Neural progenitor cell (in vitro differentiated cells): ENCODE measurements at places on chromosomes 2 and 18. TPM values are rescaled to one million over a fixed set of nuclear protein-coding genes. Genes with fewer than 3 reads are reported as not detected.

GRCh38 chr18:70256184-70256583 lies 32.7 kb upstream of the SOCS6 start:
- no peak overlapping the region for H3K27ac ChIP-seq
- H3K36me3 ChIP-seq, result no peaks in the 10 kb centered on the region
- no peaks in the 10 kb centered on the region for H3K4me1 ChIP-seq
- DNase-seq, result no peak

- H3K4me1 ChIP-seq, result peaks cover 15% of the 10 kb centered on the region
- H3K36me3 ChIP-seq, result peaks cover 5% of the 10 kb centered on the region
- no peak overlapping the region for H3K27ac ChIP-seq
- H3K27me3 ChIP-seq, result peaks cover 18% of the 10 kb centered on the region
- H3K4me3 ChIP-seq, result peak overlapping the region; percentile 63
- no peak for DNase-seq
These were observed 16.9 kb downstream of the C2orf74 start for GRCh38 chr2:61178603-61179545.

KCNS3 gene
- 10.0 and 15.0 TPM in 2 replicates for total RNA-seq

DNA sequence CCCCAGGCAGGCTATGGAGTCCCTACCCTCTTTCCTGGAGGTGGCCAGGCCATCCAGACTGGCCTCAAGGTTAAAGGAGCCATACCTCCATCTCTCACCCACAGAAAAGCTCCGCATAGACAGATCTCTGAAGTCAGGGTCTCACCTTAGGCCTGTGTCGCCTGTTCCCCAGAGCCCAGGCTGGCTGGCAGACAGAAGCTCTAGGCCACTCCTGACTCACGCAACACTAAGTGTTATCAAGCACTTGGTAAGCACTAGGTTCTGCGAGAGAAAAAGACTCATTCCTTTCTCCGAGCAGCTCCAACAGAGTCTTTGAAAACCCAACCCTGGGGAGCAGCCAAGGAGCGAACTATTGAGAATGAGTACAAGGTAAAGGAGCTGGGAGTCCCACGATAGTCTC lies 6.1 kb downstream of the SMAD7 start:
- H3K4me3 ChIP-seq, result no peak overlapping the region
- peaks cover 36% of the 10 kb centered on the region for H3K27me3 ChIP-seq
- DNase-seq, result no peak
- peaks cover 41% of the 10 kb centered on the region for H3K4me1 ChIP-seq
- no peak overlapping the region for H3K27ac ChIP-seq

DNA sequence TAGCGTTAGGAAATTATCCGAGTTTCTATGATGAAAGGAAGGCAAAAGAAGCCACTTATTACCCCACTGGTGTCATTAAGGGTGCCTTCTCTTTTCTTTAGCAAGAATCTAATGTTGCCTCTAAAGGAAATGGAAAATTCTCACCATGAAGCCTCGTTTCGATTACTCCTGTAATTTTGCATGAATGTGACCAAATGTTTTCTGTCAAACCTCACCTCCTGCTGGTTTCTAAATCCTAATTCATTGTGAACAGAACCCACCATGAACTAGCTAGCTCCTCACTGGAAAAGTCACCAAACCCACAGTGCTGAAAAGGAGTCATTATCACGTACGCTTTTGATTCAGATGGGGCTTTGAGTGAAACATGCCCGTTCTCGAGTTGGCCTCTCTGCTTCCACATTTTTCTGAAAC lies 119.9 kb downstream of the COPS8 start:
- no peak overlapping the region for H3K27ac ChIP-seq
- peaks cover 9% of the 10 kb centered on the region for H3K4me1 ChIP-seq
- DNase-seq, result no peak
- H3K36me3 ChIP-seq, result no peaks in the 10 kb centered on the region
